ENCODE measurements at places on chromosomes 5 and 9.

DNA sequence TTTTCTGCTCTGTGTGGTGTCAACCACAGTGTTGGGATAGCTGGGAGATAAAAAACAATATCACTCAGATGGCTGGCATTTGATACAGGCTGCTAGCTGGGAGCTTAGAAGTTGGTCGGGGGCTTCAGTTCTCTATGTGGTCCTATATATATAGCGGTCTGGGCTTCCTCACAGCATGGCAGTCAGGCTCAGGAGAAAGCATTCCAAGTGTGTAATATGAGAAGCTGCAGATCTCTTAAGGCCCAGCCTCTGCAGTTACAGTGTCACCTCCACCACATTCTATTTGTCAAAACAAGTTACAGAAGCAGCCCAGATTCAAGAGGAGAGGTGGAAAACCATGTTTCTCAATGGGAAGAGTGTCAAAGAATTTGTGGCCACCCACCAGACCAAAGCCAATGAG lies 108.1 kb upstream of the NIPBL start:
- DNase-seq: no peak

DNA sequence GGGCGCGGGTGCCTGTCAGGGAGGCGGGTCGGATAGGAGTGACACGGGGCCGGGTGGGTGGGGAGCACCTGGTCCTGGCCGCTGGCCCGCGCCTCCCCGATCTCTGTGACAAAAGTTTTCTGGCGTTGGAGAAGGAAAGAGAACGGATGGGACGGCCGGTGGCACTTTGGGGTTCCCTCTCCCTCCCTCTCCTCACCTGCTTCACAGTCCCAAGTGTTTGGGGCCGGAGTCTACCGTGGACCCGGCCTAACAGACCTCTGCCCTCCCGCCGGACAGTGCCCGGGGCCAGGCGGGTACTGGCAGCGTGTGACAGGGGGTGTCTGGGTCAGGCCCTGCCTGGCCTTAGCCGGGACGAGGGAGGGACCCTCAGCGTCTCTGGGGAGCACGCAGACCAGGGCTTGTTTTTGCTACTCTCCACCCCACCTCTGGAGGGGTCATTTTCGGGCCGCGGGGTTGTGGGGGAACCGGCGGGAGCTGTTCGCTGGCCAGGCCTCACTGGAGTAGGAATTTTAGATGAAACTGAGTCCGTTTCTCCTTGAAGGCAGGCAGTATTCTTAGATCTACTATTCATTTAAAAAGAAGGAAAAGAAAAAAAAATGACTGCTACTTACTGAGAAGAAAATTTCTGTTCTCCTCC lies 1.7 kb downstream of the PRDM6 start:
- no peak for DNase-seq

GRCh38 chr9:136191960-136192286 lies 13.0 kb downstream of the LHX3 start:
- no peak for DNase-seq

DNA sequence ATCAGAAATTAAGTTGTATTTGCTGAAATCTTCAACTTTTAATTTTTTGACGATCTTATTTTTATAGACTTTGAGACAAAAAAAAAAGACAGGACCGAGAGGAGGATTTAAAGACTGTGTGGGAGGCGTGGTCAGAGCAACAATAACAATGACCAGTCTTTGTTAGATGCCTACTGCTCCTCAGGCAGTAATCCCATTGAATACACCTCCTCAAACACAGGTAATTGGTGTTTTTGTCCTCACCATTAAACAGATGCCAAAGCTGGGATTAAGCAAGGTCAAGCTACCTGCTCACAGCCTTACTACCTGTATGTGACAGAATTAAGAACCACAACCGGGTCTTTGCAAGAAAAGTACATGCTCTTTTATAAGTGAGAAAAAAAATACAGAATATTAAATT lies 233.3 kb upstream of the GRAMD2B start:
- no peak for DNase-seq

Measured in NCI-H524 treated with DMSO at 0.1 percent for 48 hours (cell line).